Occipital lobe (tissue), 3 donors: ENCODE measurements at places on chromosomes 12 and 14. TPM values are rescaled to one million over a fixed set of nuclear protein-coding genes. Genes with fewer than 3 reads are reported as not detected.

GRCh38 chr12:122895704-122896636 is at the start of gene VPS37B:
VPS37B (minus strand) TSS chr12:122896124; CDS start chr12:122896062, 62 bp downstream.
- DNase-seq = peak; percentile 54

- DNase-seq = no peak
Observed at GRCh38 chr14:76430475-76430980, 54.6 kb downstream of the ESRRB start.

Gene PAH
- 0.16 TPM for total RNA-seq

Gene OR10AD1
- total RNA-seq = not detected
